ENCODE measurements at places on chromosomes 7 and 10. TPM values are rescaled to one million over a fixed set of nuclear protein-coding genes. Genes with fewer than 3 reads are reported as not detected.

DNA sequence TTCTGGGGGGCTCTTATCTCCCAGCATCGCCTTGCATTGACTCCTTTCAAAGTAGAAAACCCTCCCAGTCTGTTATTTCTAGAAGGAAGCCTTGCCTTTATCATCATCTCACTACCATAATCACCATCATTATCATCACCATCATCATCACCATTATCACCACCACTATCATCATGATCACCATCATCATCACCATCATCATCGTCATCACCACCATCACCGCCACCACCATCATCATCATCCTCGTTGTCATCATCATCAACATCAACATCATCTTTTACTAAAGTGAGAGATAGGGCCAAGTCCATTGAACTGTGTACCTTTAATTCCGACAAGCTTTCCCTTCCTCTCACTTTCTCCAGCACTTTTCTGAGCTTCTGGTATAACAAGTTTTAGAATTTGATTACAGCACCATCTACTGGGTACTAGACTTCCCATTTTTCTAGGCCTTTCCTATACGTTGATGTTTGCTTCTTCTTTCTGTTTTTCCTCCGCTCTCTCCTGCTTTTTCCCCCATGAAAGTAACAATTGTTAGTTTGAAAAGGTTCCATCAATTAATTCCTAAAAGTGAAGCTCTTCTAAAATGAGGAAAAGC lies 226.4 kb downstream of the BUB3 start:
- DNase-seq = no peak

Gene CLCN1
- total RNA-seq = 0.79 TPM

Gene MYO3A
- not detected for total RNA-seq

Gene IPMK
- 6.9 TPM for total RNA-seq

GRCh38 chr7:144650439-144650838 lies 185.4 kb downstream of the TPK1 start:
- DNase-seq = no peak

Gene DRGX
- total RNA-seq = not detected

GRCh38 chr10:86256690-86257315 lies 109.8 kb downstream of the GRID1 start:
- no peak for DNase-seq

DNA sequence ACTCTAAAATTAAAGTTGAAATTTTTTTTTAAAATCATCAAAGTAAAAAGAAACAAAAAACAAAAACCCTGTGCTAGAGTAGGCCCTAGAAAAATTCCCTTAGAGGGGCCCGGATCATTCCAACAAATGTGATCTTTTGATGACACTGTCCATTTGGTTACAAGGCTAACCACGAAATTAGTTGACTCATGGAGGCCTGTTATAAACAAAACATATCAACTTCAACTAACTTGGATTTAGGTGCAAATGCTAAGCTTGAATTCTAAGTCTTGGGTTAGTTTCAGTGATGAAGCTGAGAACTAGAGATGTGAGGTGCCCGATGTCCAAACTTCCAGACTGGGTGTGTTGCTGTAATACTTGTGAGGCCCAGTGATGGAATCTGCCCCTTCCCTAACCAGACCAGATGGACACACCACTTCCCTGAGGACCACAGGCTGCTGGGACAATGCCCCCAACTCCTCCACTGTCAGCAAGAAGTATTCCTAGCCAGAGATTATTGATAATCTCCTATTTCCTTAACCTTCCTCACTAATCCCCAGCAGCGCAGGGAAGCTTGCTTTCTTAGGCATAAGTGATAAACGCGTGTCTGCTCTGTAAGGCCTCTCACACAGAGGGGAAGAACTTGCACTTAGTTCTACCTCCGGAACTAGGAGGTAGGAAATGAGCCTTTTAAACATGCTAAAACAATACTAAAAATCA lies 108.7 kb downstream of the RAPGEF5 start:
- no peak for DNase-seq

Gene JAKMIP3
- total RNA-seq = 0.37 TPM

DNA sequence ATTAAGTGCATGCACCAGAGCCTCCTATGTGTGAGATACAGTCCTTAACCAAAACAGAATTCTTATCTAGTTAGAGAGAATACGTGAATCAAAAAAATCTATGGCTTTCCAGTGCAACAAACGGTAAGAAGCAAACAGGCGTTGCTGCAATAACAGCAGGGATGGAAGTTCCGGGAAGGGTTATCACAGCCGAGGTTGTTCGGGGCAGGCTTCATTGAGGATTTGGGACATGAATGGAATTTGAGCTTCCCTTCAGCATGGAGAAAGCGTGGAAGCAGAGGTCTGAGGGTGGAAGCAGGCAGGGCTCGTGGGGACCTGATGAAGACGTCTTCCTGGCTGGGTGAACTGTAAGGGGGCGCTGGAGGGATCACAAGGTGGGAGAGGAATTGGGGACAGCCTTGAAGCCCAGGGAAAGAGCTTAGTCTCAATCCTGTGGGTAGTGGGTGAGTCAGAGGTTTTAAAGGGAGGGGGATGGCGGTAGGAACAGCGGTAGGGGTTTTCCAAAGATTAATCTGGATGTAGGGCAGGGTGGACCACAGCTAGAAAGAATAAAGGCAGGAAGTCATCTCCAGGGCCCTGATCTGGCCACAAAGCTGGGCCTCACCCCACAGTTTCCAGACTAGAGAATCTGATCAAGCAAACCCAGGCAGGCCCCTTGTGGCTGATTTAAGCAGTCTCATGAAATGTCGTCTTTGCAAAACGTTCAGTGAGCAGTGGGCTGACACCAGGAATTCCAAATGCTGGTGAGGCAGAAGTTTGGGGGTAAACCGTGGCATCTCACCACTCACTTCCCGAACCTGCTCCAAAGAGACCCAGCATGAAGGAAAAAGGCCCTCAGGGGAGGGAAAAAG lies 65.1 kb downstream of the CALML3 start:
- DNase-seq = no peak

GRCh38 chr10:65675236-65675635 lies 1250.6 kb upstream of the LRRTM3 start:
- DNase-seq = no peak

- no peak for DNase-seq
Observed at GRCh38 chr7:142177869-142178268, 66.4 kb downstream of the MGAM2 start.

Gene BBIP1
- 19.6 TPM for total RNA-seq

DNA sequence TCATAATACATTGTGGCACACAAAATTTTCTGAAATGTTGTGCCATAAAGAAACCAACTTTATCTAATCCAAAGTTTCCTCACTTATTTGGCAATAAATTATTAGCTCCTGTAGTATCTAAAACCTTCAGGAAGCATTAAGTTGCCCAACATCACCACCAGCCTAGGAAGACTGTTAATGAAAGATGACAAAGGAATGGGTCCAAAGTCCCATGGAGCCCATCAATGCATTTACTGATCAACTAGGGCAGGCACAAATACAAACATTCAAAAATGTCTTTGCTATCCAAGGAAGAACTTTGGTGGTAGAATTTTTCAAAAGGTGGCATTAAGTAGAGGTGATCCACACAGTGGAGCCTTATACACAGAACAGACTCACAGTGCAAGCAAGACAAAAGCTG lies 4.5 kb downstream of the GRB10 start:
- DNase-seq = no peak

DNA sequence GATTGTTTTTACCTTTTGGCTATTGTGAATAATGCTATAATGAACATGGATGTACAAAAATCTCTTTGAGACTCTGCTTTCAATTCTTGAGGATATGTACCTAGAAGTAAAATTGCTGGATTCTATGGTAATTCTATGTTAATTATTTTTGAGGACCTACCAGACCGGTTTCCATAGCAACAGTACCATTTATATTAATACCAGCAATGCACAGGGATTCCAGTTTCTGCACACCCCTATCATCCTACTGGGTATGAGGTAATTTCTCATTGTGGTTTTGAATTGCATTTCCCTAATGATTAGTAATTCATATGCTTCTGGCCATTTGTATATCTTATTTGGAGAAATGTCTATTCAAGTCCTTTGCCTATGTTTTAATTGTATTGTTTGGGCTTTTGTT lies 9.9 kb upstream of the PPP1R9A start:
- DNase-seq = no peak

- no peak for DNase-seq
Observed at GRCh38 chr10:70367195-70367796, 15.1 kb downstream of the LRRC20 start.

Gene ELN
- total RNA-seq = 104 TPM

Gene SH2D4B
- total RNA-seq = not detected

Gene TFR2
- total RNA-seq = not detected

Gene RTKN2
- 0.09 TPM for total RNA-seq

DNA sequence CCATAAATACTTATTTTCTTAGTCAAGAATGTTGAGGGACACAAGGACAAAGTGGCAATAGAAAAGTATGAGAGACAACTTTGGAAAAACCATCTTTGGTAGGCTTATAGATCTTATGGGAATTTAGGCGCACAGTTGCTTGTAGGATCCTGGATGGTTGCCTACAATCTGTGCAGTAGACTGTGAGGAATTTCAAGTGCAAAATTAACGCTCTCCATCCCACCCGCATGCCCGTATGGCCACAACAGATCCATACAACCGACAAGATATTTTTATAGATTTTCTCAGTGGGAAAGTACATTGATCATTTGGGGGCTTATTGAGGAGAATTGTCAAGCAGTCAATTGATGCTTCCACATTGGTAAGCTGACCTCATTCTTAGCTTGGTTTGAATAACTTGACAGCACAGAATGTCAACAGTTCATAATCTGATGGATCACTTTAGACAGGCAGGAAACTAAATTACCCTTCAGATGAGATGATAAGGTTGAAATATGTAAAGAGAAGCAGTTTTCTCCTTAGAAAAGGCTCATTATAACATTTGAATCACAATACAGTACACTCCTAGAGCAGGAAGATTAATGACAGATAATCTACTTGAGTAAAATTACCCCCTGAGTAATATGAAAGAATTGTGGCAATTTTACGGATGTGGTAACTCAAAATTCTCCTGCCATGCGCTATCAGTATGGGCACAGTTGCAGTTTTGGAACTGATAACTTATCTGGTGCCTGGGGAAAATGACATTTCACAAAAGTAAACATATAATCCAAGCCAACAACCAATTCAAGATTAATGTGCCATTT lies 479.7 kb downstream of the KIF20B start:
- DNase-seq = no peak

Gene GNAT3
- not detected for total RNA-seq

DNA sequence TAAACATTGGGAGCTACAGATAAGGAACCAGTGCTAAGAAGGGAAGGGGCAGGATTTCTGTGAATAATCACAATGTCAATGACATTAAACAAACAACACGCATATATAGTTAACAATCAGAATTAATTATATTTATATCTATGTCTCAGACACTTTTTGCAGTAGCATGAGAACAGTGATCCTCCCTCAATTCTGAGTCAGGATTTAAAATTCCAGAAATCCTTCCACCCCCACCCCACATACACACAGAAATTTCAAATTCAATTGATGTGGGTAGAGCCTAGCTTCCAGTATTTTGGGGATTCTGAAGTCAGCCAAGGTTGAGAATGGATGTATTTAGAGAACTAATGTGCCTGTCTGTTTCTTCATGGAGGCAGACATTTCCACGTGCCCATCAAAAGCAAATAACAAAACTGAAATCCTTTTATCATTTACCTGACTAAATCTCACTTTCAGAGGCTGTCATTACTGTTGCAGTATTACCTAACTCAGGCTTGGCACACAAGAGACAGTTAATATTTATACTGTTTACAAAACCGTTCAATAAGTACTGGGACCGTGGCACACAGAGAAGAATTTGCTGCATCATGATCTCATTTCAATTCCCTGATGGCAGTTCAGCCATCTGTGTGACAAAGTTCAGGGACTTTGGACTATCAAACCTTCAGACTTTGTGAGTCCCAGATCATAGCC lies 116.6 kb upstream of the PALS2 start:
- DNase-seq = no peak

- no peak for DNase-seq
Observed at GRCh38 chr7:15581352-15581951, 19.6 kb upstream of the AGMO start.

Gene SPDYE2B
- total RNA-seq = not detected

Gene TMEM236
- total RNA-seq = 4.1 TPM

DNA sequence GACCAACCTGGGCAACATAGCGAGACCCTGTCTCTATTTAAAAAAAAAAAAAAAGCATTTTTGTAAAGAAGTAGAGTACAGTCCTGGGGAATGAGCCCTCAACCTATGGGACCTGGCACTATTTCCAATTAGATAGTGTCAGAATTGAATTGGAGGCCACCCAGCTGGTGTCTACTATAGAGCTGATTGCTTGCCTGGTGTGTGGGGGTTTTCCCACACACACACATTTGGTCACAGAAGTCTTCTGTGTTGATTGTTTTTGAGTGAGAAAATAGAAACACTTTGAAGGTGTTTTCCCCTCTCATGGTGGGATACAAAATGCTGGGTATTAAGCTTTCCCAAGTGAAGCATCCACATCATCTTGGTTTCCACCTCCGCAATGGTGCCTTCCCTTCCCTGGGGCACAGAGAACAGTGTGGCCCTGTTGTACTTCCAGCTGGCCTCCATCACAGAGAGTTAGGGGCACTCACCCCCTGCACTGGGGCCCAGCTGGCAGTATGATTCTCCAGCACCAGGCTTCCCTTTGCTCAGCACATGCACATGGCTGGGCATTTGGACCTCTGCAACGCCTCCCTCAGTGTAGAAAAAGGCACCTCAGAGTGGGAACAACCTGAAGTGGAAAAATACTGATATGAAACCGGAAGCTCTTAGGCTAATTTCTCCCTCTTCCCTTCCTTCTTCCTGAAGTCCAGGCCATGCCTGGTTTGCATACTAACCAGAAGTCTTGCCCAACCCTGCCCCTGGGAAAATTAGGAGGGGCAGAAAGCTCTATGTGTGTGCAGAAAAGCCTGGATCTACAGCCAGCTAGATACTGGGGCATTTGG lies 10.7 kb upstream of the NFKB2 start:
- DNase-seq = no peak

Gene BRAF
- 41.5 TPM for total RNA-seq

DNA sequence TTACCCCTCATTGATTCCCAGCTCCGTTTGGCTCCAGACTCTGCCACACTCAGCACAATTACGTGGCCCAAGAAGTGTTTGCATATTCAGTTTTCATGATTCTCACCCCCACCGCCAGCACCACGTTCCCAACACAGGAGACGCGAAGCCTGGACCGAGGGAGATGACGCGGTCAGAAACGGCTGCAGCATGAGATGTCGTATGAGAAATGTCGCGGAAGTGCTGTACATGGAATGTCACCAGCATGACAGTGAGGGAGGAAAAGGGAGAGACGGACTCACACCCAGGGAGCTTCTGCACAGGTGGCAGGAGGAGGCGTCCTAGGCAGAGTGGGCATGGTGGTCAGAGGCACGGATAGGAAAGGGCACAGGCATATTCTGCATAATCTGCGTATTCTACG lies 188.3 kb downstream of the WDR37 start:
- DNase-seq = no peak

Gene NAT16
- 0.09 TPM for total RNA-seq

Gene HIBADH
- total RNA-seq = 61.2 TPM

- DNase-seq = no peak
Observed at GRCh38 chr7:44754802-44755697, 6.4 kb downstream of the ZMIZ2 start.

DNA sequence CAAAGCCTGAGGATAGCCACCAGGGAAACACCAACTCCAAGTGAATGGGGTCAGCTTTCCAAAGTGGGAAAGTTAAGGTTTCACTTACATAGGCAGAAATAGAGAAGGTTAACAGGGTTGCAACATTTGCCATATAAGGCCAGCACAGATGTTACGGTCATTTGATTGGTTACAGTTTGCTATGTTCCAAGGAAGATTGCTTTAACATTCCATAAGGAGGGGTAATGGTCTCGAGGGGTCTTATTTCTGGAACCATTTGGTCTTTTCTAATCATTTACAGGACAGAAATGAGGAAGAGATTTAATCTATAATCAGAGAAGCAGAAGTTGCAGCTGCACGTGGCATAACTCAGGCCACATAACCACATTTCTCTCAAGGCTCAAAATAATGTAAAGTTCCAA lies 679.4 kb upstream of the C7orf33 start:
- no peak for DNase-seq

Gene SMARCD3
- 28.5 TPM for total RNA-seq

All from omental fat pad (tissue), 4 donors.